ENCODE measurements at places on chromosomes 12 and 14. TPM values are rescaled to one million over a fixed set of nuclear protein-coding genes. Genes with fewer than 3 reads are reported as not detected.

The MMP19 gene
- 0.44 TPM for total RNA-seq

The GPRC5D gene
- not detected for total RNA-seq

The NKX2-1 gene
- not detected for total RNA-seq

The RASSF9 gene
- 0.49 TPM for total RNA-seq

DNA sequence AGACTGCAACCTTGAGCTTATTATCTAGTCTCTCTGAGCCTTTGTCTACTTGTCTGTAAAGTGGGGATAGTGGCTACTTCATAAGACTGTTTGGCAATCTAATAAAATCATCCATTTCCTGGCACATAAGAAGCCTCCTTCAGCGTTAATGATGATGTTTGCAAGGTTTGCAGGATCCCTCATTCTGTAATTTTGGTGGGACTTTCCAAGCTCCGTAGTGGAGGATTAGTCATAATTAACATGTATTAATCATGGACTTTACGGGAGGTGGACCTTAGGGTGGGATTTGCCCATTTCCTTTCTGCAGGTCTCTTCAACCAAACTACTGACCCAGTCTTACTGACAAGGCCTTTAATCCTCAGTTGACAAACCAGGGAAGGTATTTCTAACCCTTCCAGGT, 66.2 kb downstream of the NTF3 start:
- no peak for DNase-seq

DNA sequence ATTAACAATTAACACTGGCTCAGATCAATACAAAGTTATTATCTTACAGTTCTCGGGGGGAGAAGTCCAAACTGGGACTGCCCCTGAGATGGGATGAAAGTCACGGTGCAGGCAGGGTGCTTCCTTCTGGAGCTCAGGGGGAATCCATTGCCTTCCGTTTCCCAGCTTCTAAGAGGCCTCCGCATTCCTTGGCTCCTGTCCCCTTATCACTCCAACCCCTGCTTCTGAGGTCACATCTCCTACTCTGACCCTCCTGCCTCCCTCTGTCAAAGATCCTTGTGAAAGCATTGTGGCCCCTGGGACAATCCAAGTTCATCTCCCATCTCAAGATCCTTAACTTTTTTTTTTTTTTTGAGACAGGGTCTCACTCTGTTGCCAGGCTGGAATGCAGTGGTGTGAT, 30.8 kb downstream of the SCARB1 start:
- no peak for DNase-seq

GRCh38 chr12:24078318-24078765, 128.9 kb upstream of the SOX5 start:
- DNase-seq: no peak

DNA sequence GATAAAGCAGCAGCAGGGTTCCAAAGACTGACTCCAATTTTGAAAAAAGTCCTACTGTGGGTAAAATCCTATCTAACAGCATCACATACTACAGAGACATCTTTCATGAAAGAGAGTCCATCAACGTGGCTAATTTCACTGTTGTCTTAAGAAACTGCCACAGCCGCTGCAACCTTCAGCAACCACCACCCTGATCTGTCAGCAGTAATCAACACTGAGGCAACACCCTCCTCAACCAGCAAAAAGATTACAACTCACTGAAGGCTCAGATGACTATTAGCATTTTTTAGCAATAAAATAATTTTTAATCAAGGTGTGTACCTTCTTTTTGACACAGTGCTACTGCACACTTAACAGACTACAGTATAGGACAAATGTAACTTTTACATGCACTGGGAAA, 6.6 kb downstream of the CAPRIN2 start:
- DNase-seq: no peak

DNA sequence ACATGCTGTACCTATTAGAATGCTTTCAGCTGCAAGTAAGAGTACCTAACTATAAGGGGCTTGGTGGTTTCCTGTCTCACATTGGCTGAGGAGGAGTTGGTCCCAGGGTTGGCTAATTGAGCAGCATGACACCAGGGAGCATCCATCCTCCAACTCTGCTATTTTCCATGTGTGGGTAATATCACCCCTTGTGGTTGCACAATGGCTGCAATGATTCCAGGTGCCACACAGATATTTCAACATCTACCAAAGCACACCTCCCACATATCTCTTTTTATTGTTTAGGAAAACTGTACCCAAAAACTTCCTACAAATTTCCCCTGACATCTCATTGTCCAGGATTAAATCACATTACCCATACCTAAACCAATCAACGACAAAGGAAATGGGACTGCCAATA, 118.0 kb upstream of the EEA1 start:
- DNase-seq: no peak

DNA sequence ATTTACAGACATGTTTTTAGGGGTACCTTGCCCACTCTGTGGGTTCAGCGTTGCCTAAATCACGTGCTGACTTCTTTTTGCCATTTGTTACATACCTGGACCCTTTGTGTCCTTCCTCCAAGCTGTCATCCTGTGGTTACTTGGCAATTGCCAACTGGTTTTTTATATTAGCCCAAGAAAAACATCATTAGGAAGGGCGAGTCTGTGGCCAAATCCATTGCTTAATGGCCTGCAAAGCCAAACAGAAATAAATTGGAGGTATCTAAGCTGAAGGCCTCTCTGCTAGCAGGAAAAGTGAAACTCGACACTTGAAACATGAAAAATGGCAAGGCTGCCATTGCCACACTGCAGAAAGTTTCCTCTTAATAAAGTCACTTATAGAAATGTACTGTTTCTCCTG, 190.4 kb downstream of the NUAK1 start:
- DNase-seq: no peak

DNA sequence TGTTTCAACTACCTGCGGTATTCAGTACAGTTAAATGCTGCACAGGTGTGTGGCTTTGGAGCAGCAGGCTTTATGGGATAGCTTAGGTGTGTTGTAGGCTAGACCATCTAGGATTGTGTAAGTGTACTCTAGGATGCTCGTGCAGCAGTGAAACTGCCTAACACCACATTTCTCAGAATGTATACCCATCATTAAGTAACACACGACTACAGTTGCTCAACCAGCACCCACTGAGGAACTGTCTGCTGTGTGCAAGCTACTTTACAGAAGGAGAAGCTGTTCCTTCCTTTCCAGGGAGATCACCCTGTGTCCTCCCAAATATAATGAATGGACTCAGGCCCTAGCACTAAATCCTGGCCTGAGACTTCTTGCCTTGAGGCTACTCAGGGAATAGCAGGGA, 94.8 kb downstream of the SLC24A4 start:
- no peak for DNase-seq

GRCh38 chr12:114770323-114770722, 86.3 kb upstream of the TBX3 start:
- DNase-seq: no peak

- no peak for DNase-seq
Measured at GRCh38 chr12:125100551-125101434, 35.6 kb downstream of the AACS start.

GRCh38 chr12:79121486-79121885, 256.9 kb downstream of the SYT1 start:
- no peak for DNase-seq

DNA sequence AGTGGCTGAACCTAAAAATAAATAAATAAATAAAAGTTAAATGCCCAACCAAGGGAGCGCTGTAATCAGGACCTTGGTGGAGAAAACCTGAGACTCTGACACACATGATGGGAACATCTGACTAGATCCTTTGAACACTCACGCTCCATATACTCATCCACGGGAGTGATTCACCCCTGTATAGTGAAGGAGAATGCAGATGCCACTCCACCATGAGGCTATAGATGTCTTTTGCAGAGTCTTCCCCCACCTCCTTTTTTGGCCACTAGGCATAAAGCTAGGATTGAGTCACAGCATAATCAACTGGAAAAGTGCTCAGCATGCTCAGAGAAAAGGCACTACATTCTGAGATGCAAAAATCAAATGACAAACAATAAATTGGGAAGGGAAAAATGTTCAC, 19.0 kb downstream of the ADAM20 start:
- no peak for DNase-seq

DNA sequence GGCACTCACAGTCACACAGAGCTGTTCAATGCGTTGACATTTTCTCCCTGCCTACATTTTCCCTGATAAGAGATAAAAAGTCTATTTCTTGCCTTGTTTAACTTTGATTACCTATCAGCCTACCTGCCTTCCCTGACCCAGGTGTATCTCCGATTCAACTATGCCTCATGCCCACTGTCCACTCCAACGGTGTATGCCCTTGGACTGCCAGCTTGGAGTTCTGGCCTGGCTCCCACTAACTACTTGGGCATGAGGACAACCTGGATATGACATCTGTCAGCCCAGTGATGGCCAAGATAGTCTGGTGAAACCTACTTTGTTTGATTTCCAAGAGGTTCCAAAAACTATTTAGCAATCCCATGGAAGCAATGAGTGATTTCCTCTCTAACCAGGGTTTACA, 93.0 kb upstream of the PELI2 start:
- DNase-seq: no peak

- no peak for DNase-seq
Measured at GRCh38 chr12:82481954-82482353, 123.6 kb downstream of the METTL25 start.

Measured in gastrocnemius medialis (tissue), 4 donors.